ENCODE measurements at places on chromosomes 6 and 20.

DNA sequence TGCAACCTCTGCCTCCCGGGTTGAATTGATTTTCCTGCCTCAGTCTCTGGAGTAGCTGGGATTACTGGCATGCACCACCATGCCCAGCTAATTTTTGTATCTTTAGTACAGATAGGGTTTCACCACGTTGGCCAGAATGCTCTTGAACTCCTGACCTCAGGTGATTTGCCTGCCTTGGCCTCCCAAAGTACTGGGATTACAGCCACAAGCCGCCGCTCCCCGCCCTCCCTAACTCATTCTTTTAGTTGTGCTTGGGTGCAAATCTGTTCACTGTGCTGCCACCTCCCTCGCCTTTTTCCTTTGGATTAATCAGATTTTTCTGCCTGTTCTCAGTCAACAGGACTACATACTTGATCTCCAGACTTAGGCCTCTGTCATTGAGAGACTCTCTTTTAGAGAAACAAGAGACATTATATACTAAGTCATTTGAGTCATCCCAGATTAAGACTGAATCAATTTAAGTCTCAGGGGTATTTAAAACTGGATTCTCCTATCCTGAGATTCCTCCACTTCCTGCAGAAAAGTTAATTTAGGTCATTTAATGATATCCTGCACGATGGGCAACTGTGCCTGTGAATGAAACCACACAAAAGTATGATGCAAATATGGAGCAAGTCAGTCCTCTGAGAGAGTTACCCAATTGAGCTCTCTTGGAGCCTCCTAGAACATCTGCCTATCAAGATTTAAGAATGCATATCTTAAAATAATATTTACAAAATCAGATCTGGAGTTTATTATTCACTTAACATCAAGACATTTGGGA, 136.1 kb upstream of the THEMIS start:
- DNase-seq = no peak

GRCh38 chr20:59525500-59526241, 78.7 kb upstream of the PHACTR3 start:
- peak; percentile 55 for DNase-seq

GRCh38 chr20:38692436-38693411, 31.6 kb upstream of the SLC32A1 start:
- no peak for DNase-seq

- no peak for DNase-seq
These were observed 93.3 kb downstream of the HS3ST5 start for GRCh38 chr6:114249522-114249921.

GRCh38 chr6:156949376-156949775, 172.2 kb downstream of the ARID1B start:
- DNase-seq = no peak

DNA sequence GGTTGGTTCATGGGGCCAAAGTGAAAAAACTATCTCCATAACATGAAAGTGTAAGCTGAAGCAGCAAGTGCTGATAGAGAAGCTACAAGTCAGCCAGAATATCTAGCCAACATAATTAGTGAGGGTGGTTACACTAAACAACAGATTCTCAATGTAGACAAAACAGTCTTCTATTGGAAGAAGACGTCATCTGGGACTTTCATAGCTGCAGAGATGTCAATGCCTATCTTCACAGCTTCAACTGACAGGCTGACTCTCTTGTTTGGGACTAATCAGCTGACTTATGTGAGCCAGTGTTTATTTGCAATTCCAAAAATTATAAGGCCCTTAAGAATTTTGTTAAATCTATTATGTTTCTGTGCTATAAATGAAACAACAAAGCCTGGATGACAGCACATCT, 63.2 kb downstream of the GMDS start:
- DNase-seq = no peak

DNA sequence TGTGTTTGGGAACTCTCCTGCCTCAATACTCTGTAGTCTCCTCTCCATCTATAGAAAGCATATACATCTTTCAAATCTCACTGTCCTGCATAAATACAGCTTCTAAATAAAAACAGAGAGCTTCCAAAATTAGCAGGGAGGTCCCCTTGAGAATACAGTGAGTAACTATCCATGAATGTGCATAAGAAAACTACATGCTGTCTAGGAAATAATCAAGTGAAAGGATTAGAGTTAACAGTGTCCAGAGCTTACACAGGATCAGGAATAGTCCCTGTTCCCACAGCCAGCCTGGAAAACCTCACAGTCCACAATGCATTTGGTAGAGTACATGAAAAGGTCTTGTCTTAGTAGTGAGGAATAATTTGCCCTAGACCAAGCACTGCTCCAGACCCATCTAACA, 123.0 kb upstream of the POU3F2 start:
- DNase-seq = no peak

DNA sequence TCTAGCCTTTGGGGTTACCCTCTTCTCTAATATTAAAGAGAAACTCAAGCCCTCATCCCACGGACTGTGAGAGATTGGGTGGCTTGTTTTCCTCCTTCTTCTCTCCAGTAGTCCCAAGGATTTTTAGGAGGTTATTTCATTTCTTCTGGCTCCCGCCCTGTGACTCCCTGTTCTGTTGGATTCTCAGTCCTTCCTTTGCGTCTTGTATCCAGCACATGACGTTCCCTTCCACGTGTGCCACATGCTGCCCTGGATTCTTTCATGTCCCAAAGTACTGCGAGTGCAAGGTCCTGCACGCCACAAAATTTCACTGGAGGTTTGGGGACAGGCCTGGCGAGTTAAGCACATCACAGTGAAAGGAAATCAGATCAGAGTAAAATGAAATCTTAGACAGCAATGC, 213.4 kb downstream of the PACRG start:
- no peak for DNase-seq

GRCh38 chr20:10523443-10523842, 88.3 kb downstream of the SLX4IP start:
- DNase-seq = peak; percentile 79

GRCh38 chr6:9862603-9863167, 552.2 kb downstream of the TFAP2A start:
- DNase-seq = no peak

GRCh38 chr6:34414999-34415858, 10.6 kb downstream of the RPS10 start:
- DNase-seq = peak; percentile 31

- no peak for DNase-seq
These were observed 36.1 kb upstream of the THBS2 start for GRCh38 chr6:169289619-169290339.

- no peak for DNase-seq
These were observed 312.6 kb downstream of the ALDH8A1 start for GRCh38 chr6:134637282-134637681.

DNA sequence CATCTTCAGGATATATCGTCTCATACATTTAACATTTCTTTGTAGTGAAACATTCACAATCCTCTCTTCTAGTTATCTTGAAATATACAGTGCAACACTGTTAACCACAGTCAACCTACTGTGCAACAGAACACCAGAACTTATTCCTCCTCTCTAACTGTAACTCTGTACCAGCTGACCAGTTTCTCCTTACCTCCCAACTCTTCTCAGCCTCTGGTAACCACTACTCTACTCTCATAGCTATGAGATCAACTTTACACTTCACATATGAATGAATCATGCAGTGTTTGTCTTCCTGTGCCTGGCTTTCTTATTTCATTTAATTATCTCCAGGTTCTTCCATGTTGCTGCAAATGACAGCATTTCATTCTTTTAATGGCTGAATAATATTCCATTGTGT, 337.6 kb downstream of the BTBD9 start:
- no peak for DNase-seq

GRCh38 chr20:8757146-8757545, 311.7 kb upstream of the PLCB4 start:
- no peak for DNase-seq

DNA sequence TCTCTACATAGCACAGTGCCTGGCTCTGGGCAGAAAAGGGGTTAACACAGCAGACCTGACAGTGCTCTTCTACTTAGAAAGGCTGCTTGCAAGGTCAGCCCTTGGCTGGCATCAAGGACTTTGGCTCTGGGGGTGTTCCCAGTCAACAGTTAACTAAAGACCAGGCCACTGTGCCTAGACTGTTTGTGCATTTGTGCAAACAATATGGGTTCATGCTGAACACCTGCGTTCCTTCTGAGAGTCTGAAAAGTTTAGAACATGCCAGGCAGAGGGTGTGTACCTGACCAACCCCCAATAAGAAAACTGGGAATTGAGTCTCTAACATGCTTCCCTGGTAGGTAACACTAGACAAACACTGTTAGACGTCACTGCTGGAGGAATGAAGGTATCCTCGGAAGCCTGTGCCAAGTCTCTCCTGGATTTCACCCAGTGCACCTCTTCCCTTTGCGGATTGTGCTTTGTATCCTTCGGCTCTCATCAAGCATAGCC, 110.7 kb downstream of the PDE10A start:
- no peak for DNase-seq

GRCh38 chr20:24917797-24918578, 31.1 kb upstream of the CST7 start:
- peak; percentile 77 for DNase-seq

DNA sequence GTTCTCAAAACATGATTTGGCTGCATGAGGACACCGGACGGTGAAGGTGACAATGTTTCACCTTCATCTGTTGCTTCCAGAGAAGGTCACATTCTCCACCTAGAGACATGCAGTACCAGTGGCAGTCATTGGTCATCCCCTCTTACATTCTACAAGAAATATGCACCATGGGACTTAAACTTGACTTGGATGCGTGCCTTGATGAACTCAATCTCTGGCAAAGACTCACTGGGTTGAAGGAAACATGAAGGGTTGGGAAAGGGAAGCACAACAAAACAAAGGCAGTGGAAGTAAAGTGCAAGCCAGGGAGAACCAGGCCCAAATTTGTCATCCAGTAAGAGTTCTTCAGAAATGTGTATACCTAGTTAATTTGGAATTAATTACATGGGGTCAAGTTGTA, 39.4 kb upstream of the ARMH2 start:
- no peak for DNase-seq

GRCh38 chr6:23681743-23682142, 444.3 kb upstream of the NRSN1 start:
- DNase-seq = no peak

GRCh38 chr6:92922216-92922806, 497.0 kb downstream of the EPHA7 start:
- DNase-seq = no peak

DNA sequence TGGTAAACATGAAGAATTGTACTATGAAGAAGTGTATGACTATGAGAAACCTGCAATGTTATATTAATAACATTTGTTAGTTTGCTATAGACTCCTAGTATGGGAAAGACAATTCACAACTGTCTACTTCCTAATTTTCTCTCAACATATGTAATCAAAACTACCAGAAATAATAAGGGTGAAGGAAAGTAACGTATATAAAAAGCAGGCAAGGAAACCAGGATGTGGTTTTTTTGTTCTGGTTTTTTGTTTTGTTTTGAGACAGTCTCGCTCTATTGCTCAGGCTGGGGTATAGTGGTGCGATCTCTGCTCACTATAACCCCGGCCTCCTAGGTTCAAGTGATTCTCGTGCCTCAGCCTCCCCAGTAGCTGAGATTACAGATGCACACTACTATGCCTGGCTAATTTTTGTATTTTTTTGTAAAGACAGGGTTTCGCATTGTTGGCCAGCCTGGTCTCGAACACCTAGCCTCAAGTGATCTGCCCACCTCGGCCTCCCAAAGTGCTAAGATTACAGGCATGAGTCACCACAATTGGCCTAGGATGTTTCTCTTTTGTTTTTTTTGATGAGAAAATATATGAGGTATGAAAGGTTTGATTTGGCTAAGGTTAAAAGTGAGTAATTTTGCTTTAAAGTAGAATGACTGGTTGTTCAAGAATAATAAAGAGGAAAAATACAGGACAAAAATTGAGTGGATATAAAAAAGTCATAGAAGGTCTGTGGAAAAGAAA, 83.1 kb downstream of the PTCHD4 start:
- no peak for DNase-seq

GRCh38 chr6:149563203-149563927, 2.8 kb upstream of the GINM1 start:
- DNase-seq = no peak

GRCh38 chr20:62685781-62686555, 22.7 kb upstream of the NTSR1 start:
- peak; percentile 91 for DNase-seq

DNA sequence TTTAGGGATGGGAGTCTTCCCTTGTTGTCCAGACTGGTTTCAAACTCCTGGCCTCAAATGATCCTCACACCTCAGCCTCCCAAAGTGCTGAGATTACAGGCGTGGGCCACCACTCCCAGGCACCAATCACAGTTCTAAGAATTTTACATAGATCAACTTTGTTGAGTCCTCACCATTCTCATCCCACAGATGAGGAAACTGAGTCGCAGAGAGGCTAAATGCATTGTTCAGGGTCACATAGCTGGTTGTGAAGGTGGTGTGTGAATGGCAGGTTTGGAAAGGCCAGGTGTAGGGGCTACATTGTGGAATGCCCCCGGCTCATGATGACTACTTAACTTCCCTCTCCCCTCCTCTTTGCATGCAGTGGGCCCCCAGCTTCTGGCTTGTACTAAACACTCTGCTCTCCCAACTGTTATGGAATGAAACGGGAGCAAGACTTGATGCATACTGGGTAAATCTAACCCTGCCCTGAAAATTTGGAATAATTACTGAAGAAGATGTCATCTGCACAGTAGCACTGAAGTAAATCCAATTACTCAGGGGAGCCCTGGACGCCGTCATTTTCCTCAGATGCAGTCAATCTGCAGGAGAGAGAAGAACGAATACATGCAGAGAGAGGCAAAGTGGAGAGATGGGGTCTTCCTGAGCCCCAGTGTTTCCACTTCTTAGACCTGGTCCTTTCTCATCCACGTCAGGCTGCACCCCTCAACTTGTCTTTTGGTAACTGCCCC, 102.3 kb upstream of the ZNF217 start:
- DNase-seq = no peak

- DNase-seq = no peak
These were observed 37.4 kb upstream of the TPD52L1 start for GRCh38 chr6:125116170-125116569.

DNA sequence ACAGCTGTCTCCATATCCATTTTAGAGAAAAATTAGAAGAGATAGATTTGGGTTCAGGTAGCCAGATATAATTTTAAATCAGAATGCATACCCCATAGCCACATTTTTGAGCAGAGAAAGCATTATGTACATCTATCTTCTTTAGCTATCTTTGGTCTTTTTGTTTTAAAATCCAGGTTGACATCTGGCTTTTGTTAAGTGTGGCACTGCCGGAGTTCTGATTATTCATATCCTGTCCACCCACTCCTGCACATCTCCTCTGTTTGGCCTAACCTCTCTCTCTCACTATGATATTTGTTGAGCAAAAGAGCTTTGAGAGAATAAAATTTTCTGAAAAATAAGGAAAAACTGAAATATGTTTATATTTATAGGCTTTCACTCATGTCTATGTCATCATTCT, 189.7 kb downstream of the PACRG start:
- DNase-seq = no peak

Data from COR-L47 (cell line).